Inflammatory macrophage (primary cell): ENCODE measurements at places on chromosomes 11 and 22.

GRCh38 chr11:9070749-9071491 is 20.5 kb downstream of the SCUBE2 start:
- no peak for DNase-seq

- no peak for DNase-seq
Measured at GRCh38 chr11:28621753-28622152, 513.6 kb downstream of the METTL15 start.

- DNase-seq: no peak
Measured at GRCh38 chr11:76238551-76238950, 32.2 kb upstream of the WNT11 start.

DNA sequence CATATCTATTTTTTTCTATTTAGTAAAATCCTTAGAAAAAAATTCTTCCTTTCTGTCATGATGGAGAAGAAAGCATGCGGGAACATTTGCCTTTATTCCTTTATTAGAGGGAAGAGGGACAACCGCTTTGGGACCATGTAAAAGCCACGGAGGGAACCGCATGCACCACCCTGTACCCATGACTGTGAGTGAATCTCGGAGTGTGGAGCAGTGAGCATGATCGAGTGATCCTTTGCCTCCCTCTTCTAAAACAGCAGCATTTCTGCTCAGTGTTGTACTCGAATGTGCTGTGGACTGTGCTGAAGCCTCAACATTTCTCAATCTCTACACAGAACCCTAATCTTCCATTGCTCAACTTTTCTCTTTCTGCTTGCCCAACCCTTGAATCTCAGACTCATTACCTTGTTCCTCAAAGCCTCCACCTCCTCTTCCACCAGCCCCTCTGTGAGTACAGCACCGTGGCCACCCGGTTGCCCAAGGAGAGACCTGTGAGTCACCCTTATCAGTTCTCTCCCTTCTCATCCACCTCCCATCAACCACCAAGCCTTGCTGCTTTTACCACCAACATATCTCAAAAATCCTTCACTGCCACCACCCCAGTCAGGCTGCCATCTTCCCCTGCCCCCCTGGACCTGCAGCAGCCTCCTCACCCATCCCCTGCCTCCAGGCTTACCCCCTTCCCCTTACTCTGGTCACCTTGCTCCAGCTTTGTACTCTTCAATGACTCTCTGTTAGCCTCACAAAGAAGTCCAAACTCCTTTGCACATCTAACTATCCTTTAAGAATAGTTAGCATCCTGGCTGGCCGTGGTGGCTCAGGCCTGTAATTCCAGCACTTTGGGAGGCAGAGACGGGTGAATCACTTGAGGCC is 103.1 kb downstream of the NAT10 start:
- DNase-seq: peak; percentile 79

DNA sequence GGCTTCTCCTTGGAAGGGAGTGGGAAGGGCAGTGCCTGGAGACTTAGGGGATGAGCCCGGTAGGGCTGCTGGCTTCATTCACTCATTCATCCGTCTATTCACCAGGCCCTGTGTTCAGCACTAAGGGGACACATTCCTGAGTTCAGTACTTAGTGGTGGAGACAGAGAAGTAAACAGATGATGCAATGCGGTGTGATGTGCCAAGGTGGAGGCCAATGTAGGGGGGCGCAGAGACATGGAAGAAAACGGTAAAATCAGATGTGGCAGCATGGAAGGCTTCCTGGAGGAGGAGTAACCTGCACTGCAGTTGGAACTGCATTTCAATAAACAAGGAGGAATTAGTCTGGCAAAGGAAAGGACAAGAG is 21.3 kb downstream of the GRIK4 start:
- DNase-seq: no peak

DNA sequence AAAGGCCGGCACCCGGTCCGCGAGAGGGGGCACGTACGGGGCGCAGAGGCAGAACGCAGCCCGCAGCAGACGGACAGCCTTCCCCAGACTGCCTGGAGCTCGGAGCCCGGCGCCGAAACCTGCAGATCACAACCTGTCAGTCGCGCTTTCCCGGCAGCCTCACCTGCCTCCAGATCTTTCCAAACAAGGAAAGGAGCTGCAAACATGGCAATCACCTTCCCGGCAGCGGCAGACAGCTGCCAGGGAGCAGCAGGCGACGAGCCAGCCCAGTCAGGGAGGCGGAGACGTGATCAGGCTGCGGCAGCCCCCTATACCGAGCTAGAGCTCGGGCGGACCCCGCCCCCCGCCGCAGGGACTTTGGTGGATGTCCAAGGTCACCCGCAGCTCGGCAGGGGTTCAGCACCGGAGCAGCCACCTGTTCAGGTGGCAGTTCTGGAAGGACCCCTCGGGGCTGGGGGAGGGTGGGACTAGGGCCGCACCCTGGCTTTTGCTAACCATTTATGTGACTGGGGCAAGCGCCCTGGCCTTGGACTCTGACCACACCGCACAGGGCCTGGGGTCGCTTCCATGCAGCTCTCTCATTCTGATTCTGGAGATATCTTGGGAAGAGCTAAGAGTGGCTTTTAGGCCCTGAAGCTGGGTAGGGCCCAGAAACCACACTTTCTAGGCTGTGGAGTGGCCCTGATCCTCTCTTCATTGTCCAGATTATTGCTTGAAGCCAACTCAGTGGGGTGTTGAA is 143.8 kb downstream of the NECTIN1 start:
- no peak for DNase-seq
